Activated naive CD4-positive, alpha-beta T cell treated with Interleukin-2 at 50 U/mL for 16 hours (primary cell): ENCODE measurements at places on chromosomes 3 and 15.

DNA sequence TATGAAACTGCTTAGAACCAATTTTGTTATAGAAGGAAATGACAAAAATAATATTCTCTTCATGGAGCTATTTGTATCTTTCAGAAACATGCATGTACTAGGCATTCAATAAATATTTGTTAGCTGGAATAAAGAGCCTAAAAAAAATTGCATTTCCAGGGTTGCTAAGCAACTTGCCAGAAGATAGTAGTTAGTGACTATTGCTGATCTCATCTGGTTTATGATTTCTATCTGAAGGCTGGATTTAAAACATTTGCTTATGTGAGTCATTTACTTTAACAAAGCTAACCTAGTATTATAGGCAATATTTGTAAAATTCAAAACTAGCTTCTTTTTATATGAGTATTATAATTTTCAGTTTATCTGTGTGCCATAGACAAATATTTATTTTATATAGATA lies 78.3 kb downstream of the NAALADL2 start:
- DNase-seq, result no peak

DNA sequence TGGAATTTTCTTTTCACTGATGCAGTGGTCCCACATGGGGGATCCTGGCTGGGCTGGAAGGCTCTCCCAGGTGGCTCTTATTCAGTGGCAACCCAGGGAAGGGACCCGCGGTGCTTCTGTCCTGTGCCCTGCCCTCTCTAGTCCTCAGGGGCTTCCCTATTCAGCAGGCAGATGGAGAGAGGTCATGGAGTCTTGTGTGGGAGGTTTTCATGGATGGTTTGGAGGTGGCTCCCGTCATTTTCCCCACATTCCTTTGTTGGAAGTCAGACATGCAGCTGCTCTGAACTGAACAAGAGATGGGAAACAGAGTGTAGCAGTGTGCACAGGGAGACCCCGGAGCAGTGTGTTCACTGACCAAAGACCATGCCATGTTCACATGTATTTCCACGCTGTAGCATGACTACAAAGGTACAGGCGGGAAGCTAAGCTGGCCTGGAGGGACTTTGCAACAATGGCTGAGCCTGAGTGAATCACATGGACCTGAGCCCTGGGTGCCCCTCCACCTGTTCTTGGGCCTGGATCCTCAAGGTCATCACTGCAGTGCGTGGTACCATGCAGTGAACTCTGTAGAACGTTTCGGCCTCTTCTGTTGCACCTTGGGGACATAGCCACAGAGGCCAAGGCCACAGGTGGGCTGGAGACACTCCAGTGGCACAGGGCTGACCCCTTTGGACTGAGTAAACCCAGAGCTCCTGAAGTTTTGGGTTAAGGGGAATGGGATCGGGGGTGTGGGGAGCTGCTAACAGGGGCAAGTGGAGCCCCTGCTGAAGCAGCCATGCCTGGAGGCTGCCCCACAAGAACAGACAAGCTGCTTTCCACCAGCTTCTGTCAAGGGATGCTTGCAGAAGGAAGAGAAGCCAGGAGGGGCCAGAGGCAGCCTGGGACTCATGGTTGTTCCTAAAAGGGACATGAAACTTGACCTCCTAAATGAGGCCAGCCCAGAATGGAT lies 123.0 kb downstream of the ASB7 start:
- DNase-seq, result no peak

- no peak for DNase-seq
These were observed 270.9 kb downstream of the ERC2 start for GRCh38 chr3:56197259-56197965.

GRCh38 chr15:46137443-46137842 lies 502.6 kb downstream of the SQOR start:
- DNase-seq, result no peak
